Peyer's patch (tissue), 4 donors: ENCODE measurements at places on chromosomes 12 and 14. TPM values are rescaled to one million over a fixed set of nuclear protein-coding genes. Genes with fewer than 3 reads are reported as not detected.

DNA sequence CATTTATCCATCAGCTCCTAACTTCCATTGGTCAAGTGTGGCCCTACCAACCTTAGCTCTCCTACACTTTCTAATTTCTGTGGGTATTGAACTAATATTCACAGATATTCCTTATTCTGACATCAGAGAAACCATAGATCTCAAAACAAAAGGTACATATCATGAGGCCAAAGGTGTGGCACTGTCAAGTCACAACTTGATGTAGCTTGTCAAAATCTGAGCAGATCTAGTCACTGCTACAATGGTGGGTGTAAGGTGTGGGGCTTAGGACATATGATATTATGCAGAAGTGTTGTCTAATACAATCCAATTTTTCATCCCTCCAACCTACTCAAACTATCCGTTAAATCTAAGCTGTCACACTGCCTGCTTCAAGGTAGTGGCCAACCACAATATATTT lies 114.0 kb upstream of the FAR2 start:
- no peaks in the 10 kb centered on the region for H3K4me1 ChIP-seq
- no peaks in the 10 kb centered on the region for H3K27me3 ChIP-seq
- no peak overlapping the region for H3K4me3 ChIP-seq
- H3K36me3 ChIP-seq, result no peaks in the 10 kb centered on the region
- H3K27ac ChIP-seq, result no peak overlapping the region
- DNase-seq, result no peak

DNA sequence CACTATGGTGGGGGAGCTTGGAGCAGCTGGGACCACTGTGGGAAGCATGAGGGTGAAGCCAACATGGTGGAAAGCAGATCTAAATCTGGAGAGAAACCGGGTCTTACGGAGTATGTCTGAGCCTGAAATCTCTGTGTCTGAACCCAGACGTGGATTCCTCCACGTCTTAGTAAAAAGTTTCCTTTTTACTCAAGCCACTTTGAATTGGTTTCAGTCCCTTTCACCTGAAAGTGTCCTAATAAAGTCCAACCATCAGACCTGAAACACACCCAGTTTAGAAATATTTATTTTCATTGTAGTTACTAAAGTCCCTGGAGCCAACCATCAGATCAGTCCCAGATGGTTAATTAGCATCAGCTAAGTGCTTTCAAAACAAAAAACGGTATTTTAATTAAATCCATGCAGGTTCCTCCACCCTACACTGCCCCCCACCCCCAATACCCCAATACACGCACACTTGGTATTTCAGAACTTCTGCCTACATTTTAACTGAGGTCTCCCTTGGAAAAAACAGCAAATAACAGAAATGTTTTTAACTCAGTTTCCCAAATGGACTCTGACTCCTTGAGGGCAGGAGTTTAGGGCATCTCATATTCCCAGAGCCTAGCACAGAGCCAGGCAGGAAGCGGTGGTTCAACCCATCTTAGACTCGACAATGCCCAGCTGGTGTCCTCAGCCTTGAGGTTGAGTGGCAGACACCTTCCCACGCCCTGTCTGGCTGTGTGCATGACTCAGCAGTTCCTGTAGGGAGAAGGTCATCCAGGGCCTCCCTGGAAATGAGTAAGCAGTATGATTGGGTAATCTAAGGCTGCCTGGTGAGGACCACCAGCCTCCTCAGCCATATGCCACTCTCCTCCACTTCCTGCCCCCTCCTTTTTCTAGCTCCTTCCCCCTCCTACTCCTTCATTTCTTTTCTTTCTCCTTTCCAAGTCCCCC lies 175.8 kb downstream of the TTC8 start:
- no peaks in the 10 kb centered on the region for H3K27me3 ChIP-seq
- H3K4me1 ChIP-seq, result no peaks in the 10 kb centered on the region
- H3K4me3 ChIP-seq, result no peak overlapping the region
- no peak overlapping the region for H3K27ac ChIP-seq

DNA sequence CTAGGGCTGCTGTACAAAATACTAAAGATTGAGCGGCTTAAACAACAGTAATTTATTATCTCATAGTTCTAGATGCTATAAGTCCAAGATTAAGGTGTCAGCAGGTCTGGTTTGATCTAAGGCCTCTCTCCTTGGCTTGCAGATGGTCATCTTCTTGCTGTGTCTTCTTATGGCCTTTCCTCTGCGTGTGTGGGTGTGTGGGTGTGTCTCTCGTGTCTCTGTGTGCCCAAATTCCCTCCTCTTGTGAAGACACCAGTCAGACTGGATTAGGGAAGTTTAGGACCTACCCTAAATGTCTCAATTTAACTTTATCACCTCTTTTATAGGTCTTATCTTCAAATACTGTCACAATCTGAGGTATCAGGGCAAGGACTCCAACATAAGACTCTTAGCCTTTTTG lies 28.3 kb downstream of the DDHD1 start:
- DNase-seq, result no peak
- H3K4me3 ChIP-seq, result no peak overlapping the region
- no peaks in the 10 kb centered on the region for H3K27me3 ChIP-seq
- H3K27ac ChIP-seq, result no peak overlapping the region
- H3K36me3 ChIP-seq, result no peaks in the 10 kb centered on the region

Gene TMEM30B
- 128 TPM for total RNA-seq

Gene TAS2R19
- total RNA-seq, result 4.3 TPM

DNA sequence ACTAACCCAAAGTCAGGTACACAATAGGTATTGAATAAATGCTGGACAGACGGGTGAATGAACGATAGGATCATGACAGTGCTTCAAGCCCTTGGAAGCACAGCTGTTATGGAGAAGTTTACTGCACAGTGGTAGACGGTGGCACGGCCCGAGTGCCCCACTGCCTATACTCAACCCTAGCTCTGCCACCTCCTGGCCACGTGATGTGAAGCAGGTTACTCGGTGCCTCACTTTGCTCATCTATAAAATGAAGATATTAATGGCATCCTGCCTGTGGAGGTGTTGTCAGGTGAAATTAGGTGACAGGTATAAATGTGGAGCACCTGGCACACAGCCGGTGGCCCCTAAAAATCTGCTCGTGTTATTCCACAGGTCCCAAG lies 5.8 kb downstream of the ASB2 start:
- DNase-seq, result no peak
- H3K36me3 ChIP-seq, result no peaks in the 10 kb centered on the region
- H3K4me3 ChIP-seq, result peak overlapping the region; percentile 41
- H3K27me3 ChIP-seq, result no peaks in the 10 kb centered on the region
- peak overlapping the region; percentile 70 for H3K27ac ChIP-seq
- peaks cover 27% of the 10 kb centered on the region for H3K4me1 ChIP-seq

Gene LRRC43
- not detected for total RNA-seq

- H3K4me1 ChIP-seq, result no peaks in the 10 kb centered on the region
- no peak for DNase-seq
- H3K36me3 ChIP-seq, result no peaks in the 10 kb centered on the region
- H3K27ac ChIP-seq, result no peak overlapping the region
- H3K27me3 ChIP-seq, result no peaks in the 10 kb centered on the region
Observed at GRCh38 chr12:41967668-41968500, 176.8 kb downstream of the GXYLT1 start.

GRCh38 chr12:12817616-12818015 lies 4.5 kb downstream of the DDX47 start:
- DNase-seq, result no peak
- H3K4me3 ChIP-seq, result no peak overlapping the region
- H3K4me1 ChIP-seq, result peaks cover 3% of the 10 kb centered on the region
- H3K36me3 ChIP-seq, result no peaks in the 10 kb centered on the region
- H3K27me3 ChIP-seq, result no peaks in the 10 kb centered on the region

- H3K27ac ChIP-seq, result no peak overlapping the region
- H3K27me3 ChIP-seq, result no peaks in the 10 kb centered on the region
- no peaks in the 10 kb centered on the region for H3K36me3 ChIP-seq
- no peaks in the 10 kb centered on the region for H3K4me1 ChIP-seq
- DNase-seq, result no peak
Observed at GRCh38 chr12:95700316-95700785, 90.2 kb downstream of the NTN4 start.

DNA sequence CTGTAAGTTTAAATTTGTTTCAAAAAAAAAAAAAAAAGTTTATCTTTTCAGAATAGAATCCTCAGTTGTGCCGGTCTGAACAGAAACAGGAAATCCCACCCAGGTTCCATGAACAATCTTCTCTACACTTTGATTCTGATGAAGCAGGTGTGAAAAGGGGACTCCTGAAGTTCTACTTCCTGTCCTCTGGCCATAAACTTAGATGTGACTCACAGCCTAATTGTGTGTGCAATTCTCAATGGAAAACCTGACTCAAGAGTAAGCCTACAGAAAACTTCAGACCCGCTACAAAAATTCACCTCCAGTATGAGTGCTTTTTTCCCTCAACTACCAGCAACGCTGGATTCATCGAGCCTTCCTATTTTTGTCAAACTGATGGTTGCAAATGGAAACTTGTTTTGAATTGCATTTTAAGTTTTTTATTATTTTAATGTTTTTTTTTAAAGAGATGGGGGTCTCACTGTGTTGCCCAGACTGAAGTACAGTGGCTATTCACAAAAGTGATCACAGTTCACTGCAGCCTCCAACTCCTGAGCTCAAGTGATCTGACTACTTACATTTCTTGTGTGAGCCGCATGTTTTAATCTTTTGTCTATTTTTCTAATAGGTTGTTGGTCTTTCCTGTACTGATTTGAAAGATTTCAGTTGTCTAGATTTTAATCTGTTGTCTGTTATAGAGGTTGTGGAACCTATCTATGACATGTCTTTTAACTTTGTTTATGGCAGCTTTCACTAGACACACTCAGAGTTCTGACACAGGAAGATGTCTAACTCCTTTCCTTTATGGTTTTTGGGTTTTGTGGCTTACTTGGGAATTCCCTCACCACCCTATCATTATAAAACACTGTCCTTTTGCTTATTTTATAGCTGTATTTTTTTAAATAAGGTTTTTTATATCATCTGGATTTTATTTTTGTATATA lies 37.6 kb downstream of the ATG14 start:
- no peaks in the 10 kb centered on the region for H3K4me1 ChIP-seq
- DNase-seq, result no peak
- no peak overlapping the region for H3K4me3 ChIP-seq
- H3K36me3 ChIP-seq, result peaks cover 38% of the 10 kb centered on the region

GRCh38 chr14:94935706-94936300 lies 165.9 kb upstream of the GSC start:
- H3K27me3 ChIP-seq, result no peaks in the 10 kb centered on the region
- no peaks in the 10 kb centered on the region for H3K36me3 ChIP-seq
- DNase-seq, result no peak
- H3K4me3 ChIP-seq, result no peak overlapping the region
